ENCODE measurements at places on chromosomes 7 and 10. TPM values are rescaled to one million over a fixed set of nuclear protein-coding genes. Genes with fewer than 3 reads are reported as not detected.
A peak's percentile ranks its signal among the peaks of the same experiment; 100 is the strongest.

Gene SPDYE2B
- not detected for polyA plus RNA-seq

Gene CPA2
- polyA plus RNA-seq = not detected

Gene SFTPA1
- not detected for polyA plus RNA-seq

Gene CYP2C8
- not detected for polyA plus RNA-seq

Gene HPSE2
- polyA plus RNA-seq = not detected

Gene NPY
- polyA plus RNA-seq = not detected

Gene FRMD4A
- not detected for polyA plus RNA-seq

Gene ZNF25
- 5.1 TPM for polyA plus RNA-seq

- no peak for DNase-seq
- no peak overlapping the region for H3K27ac ChIP-seq
Observed at GRCh38 chr10:126302476-126302756, 85.9 kb downstream of the ADAM12 start.

DNA sequence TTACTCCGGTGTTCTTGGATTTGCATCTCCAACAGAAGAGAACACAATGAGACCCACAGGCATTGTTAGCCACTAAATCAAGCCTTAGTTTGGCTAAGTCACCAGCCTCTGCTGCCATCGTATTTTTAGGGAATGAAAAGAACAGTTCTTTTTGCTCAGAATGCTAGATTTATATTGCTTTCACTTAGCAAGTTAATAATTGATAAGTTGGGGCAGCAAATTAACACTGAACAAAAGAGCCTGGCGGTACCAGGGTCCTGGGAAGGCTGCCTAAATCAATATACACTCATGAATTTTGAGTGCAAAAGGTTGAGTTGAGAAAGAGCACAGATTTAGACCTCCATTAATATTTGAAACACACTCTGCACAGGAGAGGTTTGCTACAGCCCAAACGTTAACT, 767.7 kb downstream of the TYW1 start:
- no peak for DNase-seq
- no peaks in the 10 kb centered on the region for H3K27me3 ChIP-seq
- no peak overlapping the region for H3K27ac ChIP-seq
- no peaks in the 10 kb centered on the region for H3K4me1 ChIP-seq
- H3K36me3 ChIP-seq = peaks cover 4% of the 10 kb centered on the region
- no peak overlapping the region for H3K4me3 ChIP-seq

GRCh38 chr7:6256677-6257535, 15.5 kb downstream of the CYTH3 start:
- peak; percentile 24 for DNase-seq
- H3K4me1 ChIP-seq = peaks cover 58% of the 10 kb centered on the region
- no peaks in the 10 kb centered on the region for H3K36me3 ChIP-seq
- H3K27ac ChIP-seq = peak overlapping the region; percentile 80
- peak overlapping the region; percentile 68 for H3K4me3 ChIP-seq

GRCh38 chr10:24501056-24501711, 222.5 kb downstream of the ARHGAP21 start:
- DNase-seq = no peak
- H3K4me3 ChIP-seq = no peak overlapping the region
- H3K27ac ChIP-seq = no peak overlapping the region
- no peaks in the 10 kb centered on the region for H3K36me3 ChIP-seq
- H3K4me1 ChIP-seq = no peaks in the 10 kb centered on the region

- H3K27ac ChIP-seq = no peak overlapping the region
- no peak for DNase-seq
- no peak overlapping the region for H3K4me3 ChIP-seq
- no peaks in the 10 kb centered on the region for H3K36me3 ChIP-seq
- H3K27me3 ChIP-seq = peaks cover 14% of the 10 kb centered on the region
Observed at GRCh38 chr7:33909318-33909717, 4.0 kb downstream of the BMPER start.

GRCh38 chr7:40786909-40787308, 652.1 kb downstream of the SUGCT start:
- no peak overlapping the region for H3K4me3 ChIP-seq
- no peaks in the 10 kb centered on the region for H3K27me3 ChIP-seq
- H3K4me1 ChIP-seq = no peaks in the 10 kb centered on the region
- DNase-seq = no peak
- no peaks in the 10 kb centered on the region for H3K36me3 ChIP-seq

DNA sequence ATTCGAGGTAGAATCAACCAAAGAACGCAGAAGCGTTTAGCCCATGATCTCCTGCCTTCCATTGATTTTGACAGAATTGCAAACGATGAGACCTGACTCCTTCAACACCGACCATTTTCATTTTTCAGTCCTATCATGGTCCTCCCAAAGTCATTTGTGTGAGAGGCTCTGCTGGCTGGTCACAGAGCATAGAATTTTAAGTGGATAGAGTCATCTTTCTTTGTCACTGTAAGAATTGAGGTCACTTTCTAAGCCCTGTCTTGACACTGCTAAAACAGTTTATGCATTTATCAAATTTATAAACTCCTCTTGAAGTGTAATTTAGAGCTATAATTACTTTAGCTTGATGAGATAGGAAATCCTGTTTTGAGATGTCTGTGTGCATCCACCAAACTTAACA, 72.0 kb downstream of the UBE3C start:
- peak overlapping the region; percentile 69 for H3K27ac ChIP-seq
- H3K27me3 ChIP-seq = no peaks in the 10 kb centered on the region
- no peaks in the 10 kb centered on the region for H3K4me1 ChIP-seq
- no peak for DNase-seq
- peaks cover 21% of the 10 kb centered on the region for H3K36me3 ChIP-seq

DNA sequence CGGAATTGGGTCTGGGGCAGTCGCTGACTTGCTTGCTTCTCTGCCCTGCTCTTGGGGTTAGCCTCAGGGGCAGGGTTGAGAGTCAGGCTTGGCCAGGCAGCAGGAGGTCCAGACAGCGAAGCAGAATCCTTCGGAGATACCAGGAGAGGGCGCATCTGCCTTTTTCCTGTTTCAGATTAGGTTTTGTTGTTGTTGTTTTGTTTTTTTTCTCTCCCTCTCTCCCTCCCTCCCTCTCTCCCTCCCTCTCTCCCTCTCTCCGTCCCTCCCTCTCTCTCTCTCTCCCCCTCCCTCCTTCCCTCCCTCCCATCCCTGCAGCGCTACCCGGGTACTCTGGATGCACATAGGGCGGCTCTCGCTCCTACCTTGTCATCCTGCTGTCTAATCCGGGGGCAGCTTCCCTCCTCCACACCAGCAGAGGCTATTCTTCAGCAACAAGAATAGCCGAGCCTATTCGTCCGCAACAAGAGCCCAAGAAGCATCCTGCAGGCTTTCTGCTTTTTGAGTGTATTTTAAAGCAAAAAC, 758 bp upstream of the OPTN start:
- DNase-seq = peak; percentile 61
- peak overlapping the region; percentile 95 for H3K27ac ChIP-seq
- peaks cover 5% of the 10 kb centered on the region for H3K36me3 ChIP-seq
- peaks cover 10% of the 10 kb centered on the region for H3K27me3 ChIP-seq
- peak overlapping the region; percentile 94 for H3K4me3 ChIP-seq
- peaks cover 39% of the 10 kb centered on the region for H3K4me1 ChIP-seq

GRCh38 chr7:75802552-75802821, 11.1 kb downstream of the CCL24 start:
- peaks cover 6% of the 10 kb centered on the region for H3K36me3 ChIP-seq
- H3K4me3 ChIP-seq = no peak overlapping the region
- H3K27ac ChIP-seq = no peak overlapping the region
- DNase-seq = no peak

GRCh38 chr7:112160130-112160770, 45.9 kb downstream of the DOCK4 start:
- no peak overlapping the region for H3K27ac ChIP-seq
- peaks cover 3% of the 10 kb centered on the region for H3K27me3 ChIP-seq
- H3K4me3 ChIP-seq = no peak overlapping the region
- no peak for DNase-seq

DNA sequence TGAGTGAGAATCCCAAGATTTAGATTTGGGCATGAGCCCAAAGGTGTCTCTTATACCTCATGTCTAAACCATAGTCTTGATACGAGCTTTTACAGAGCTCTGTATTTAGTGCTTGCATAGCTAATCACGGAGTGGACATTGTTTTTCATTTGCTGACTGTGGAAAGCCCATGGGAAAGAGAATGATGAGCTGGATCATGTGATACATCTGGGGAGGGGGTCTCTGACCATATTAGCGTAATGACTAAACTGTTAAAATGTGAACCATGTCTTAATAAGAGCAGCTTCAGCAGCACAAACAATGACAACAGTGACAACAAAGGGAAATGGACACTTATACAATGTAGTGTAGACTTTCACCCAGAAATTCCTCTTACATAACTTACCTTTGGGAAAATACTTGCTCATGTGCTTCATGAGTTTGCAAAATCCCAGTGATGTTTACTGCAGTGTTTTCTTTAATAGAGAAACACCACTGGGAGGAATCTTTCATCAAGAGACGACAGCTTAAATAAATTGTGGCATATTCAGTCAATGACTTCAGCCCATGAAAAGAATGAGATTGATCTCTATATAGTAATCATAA, 44.0 kb upstream of the ITGB1 start:
- H3K27me3 ChIP-seq = no peaks in the 10 kb centered on the region
- peaks cover 16% of the 10 kb centered on the region for H3K4me1 ChIP-seq
- H3K4me3 ChIP-seq = no peak overlapping the region
- DNase-seq = no peak

- H3K27ac ChIP-seq = no peak overlapping the region
- H3K27me3 ChIP-seq = no peaks in the 10 kb centered on the region
- DNase-seq = no peak
- H3K36me3 ChIP-seq = no peaks in the 10 kb centered on the region
Observed at GRCh38 chr7:44236333-44236728, 35.6 kb downstream of the YKT6 start.

DNA sequence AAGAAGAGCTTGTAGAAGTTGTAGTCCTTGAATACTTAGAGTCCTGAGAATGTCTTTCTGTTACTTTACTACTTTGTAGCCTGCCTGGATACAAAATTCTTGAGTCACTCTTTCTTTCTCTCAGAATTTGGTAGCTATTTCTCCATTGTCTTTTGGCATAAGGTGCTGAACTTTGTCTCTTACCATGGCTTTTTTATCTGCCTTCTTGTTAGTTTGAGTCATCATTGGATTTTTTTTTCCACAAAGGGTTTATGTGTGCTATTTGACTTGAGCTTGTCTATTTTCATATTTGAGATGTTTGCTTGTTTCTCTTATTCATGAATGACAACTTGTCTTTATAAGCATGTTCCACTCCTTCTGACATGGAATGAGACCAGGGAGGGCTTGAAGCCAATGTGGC, 74.5 kb upstream of the EXOC6 start:
- H3K27ac ChIP-seq = no peak overlapping the region
- no peak for DNase-seq
- no peaks in the 10 kb centered on the region for H3K27me3 ChIP-seq
- peaks cover 7% of the 10 kb centered on the region for H3K36me3 ChIP-seq
- H3K4me3 ChIP-seq = no peak overlapping the region

DNA sequence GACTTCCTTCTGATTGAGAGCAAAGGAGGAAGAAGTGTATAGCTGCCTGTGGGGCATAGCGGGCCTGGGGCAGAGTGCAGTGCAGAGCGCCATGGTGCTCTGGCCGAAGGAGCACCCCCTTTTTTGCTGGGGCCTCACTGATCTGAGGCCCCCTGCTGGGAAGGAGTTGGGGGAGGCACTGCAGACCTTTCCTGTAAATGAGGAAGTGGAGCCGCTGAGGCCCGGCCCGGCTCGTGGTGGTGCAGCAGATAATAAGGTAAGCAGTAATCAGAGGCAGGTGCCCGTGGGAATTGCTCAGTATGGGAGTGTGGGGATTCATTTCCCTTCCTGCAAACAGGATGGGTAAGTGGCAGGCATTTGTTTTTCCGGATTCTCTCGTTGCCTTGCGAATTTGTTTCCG, 373.7 kb upstream of the MKI67 start:
- H3K4me3 ChIP-seq = no peak overlapping the region
- DNase-seq = no peak
- H3K36me3 ChIP-seq = no peaks in the 10 kb centered on the region
- H3K4me1 ChIP-seq = no peaks in the 10 kb centered on the region
- no peaks in the 10 kb centered on the region for H3K27me3 ChIP-seq
- no peak overlapping the region for H3K27ac ChIP-seq
